ENCODE measurements at places on chromosomes 11 and 22. TPM values are rescaled to one million over a fixed set of nuclear protein-coding genes. Genes with fewer than 3 reads are reported as not detected.

GRCh38 chr11:20511982-20512381 lies 87.4 kb upstream of the SLC6A5 start:
- DNase-seq: no peak
- H3K36me3 ChIP-seq: no peaks in the 10 kb centered on the region
- H3K27me3 ChIP-seq: no peaks in the 10 kb centered on the region
- H3K4me1 ChIP-seq: no peaks in the 10 kb centered on the region
- H3K27ac ChIP-seq: no peak overlapping the region

Gene PATE2
- not detected for total RNA-seq

DNA sequence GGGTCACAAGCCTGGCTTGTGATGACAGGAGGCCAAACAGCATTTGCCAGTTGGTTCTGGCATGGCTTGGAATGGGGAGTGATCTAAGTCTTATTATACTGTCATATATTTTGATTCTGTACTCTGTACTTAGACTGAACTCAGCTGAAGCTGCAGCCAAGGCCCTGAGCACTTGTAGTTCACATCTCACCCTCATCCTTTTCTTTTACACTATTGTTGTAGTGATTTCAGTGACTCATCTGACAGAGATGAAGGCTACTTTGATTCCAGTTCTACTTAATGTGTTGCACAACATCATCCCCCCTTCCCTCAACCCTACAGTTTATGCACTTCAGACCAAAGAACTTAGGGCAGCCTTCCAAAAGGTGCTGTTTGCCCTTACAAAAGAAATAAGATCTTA lies 843 bp downstream of the OR56B1 start:
- H3K36me3 ChIP-seq: no peaks in the 10 kb centered on the region
- H3K27ac ChIP-seq: no peak overlapping the region
- H3K4me3 ChIP-seq: no peak overlapping the region
- H3K4me1 ChIP-seq: no peaks in the 10 kb centered on the region
- DNase-seq: no peak

DNA sequence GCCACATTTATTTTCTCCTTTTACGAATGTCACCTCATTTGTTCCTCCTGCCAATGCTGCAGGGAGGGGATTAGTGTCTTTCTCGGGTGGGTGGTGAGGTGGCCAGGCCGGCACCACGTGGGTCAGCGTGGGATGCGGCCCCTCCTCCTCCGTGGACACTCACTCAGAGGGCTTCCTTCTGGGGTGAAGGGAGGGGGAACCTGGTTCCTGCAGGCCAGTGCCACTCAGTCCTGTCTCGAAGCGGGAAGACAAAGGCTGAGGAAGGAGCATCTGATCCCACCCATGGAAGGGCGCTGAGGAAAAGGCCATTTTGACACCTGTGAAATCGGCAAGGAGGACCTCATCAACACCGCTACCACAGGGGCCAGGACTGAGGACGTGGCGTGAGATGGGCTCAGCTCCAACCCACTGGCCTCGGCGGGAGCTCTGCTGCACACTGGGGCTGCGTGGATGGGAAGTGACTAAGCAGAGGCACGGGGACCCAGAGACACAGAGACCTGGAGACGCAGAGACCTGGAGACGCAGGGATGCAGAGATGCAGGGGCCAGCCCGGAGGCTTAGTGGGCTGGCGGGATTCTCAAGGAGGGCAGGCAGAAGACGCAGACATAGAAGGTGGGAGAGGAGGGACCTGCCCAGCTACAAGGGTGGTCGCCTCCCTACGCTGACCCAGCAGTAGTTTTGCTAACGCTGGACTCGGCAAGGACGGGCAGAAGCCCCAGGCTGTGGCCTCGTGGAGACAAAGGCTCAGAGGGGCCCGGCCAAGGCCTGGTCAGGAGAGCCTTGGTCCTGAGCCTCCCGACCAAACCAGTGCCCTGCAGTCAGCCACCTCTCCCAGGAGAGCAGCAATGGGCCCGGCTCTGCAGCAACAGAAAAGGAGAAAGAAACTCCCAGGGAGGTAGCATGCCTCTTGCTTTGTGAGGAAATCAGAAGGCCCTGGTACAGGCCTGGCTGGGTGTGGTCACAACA lies 1071.2 kb downstream of the BRD1 start:
- peak; percentile 4 for DNase-seq
- no peaks in the 10 kb centered on the region for H3K4me1 ChIP-seq
- H3K27me3 ChIP-seq: no peaks in the 10 kb centered on the region
- H3K4me3 ChIP-seq: no peak overlapping the region
- H3K36me3 ChIP-seq: no peaks in the 10 kb centered on the region
- no peak overlapping the region for H3K27ac ChIP-seq

Gene NAP1L4
- total RNA-seq: 29.3 TPM
